ENCODE measurements at places on chromosomes 1 and 21. TPM values are rescaled to one million over a fixed set of nuclear protein-coding genes. Genes with fewer than 3 reads are reported as not detected.

DNA sequence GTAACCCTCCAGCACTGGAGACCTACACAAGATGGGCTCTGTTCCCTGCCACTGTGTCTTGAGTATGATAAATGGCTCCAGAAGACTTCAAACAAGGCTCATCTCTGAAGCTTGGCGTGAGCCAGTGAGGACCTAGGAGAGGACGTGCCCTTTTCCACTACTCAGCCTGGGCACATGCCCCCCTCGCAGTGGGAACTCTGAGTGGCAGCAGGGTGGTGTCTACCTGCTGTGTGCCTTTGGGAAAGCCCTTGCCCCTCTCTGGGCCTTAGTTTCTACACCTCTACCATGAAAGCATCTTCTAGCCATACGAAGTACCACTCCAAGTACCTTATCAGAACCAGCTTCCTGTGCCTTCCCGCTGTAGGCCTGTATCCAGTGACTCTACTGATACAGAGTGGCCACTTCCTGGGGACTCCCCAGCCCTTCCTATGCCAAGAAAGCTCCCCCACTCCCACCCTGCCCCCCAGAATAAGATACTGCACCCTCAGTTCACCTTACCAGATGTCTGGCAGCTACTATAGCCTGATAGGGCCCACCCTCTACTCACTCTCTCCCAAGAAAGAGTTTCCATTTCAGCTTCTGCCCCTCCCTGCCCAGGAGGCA lies 3.1 kb upstream of the MOB3C start:
- H3K27ac ChIP-seq: no peak overlapping the region
- H3K4me3 ChIP-seq: no peak overlapping the region
- no peaks in the 10 kb centered on the region for H3K36me3 ChIP-seq
- DNase-seq: no peak

SPRR2F gene
- 0.94 TPM for polyA plus RNA-seq

IGSF5 gene
- polyA plus RNA-seq: 0.50 TPM

- H3K4me3 ChIP-seq: no peak overlapping the region
- H3K36me3 ChIP-seq: peaks cover 51% of the 10 kb centered on the region
- no peak overlapping the region for H3K27ac ChIP-seq
- H3K4me1 ChIP-seq: peaks cover 2% of the 10 kb centered on the region
- H3K27me3 ChIP-seq: peaks cover 2% of the 10 kb centered on the region
Observed at GRCh38 chr1:110060034-110060661, 10.3 kb downstream of the ALX3 start.

DNA sequence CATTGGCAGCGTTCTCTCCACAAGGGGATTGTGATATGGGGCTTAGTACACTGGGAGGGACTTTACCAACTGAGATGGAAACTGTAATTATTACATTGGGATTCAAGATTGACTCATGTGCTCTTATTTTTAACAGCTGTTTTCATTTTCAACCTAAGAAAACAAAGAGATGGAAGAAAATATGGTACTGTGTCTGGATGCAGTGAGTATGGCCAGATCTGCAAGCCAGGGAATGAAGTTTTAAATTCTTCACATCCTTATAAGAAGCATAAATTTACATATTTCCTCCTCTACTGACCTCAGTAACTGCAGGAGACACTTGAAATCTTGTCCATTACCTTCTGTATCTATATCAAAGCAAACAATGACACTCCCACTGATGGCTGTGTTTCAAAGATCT lies 81.5 kb upstream of the EDEM3 start:
- no peak overlapping the region for H3K4me3 ChIP-seq
- H3K27me3 ChIP-seq: no peaks in the 10 kb centered on the region
- no peak for DNase-seq

- no peaks in the 10 kb centered on the region for H3K27me3 ChIP-seq
- no peaks in the 10 kb centered on the region for H3K4me1 ChIP-seq
- H3K4me3 ChIP-seq: no peak overlapping the region
- no peak for DNase-seq
Observed at GRCh38 chr1:15336866-15337265, 72.8 kb upstream of the EFHD2 start.

GRCh38 chr1:159867664-159868026 lies 5.2 kb upstream of the VSIG8 start:
- no peak overlapping the region for H3K4me3 ChIP-seq
- H3K4me1 ChIP-seq: peaks cover 34% of the 10 kb centered on the region
- DNase-seq: no peak
- H3K27me3 ChIP-seq: no peaks in the 10 kb centered on the region
- no peaks in the 10 kb centered on the region for H3K36me3 ChIP-seq

- H3K27me3 ChIP-seq: peaks cover 75% of the 10 kb centered on the region
- no peak for DNase-seq
- no peak overlapping the region for H3K27ac ChIP-seq
- H3K4me3 ChIP-seq: peak overlapping the region; percentile 32
Observed at GRCh38 chr1:1427106-1427819, 6.2 kb upstream of the ANKRD65 start.

DNA sequence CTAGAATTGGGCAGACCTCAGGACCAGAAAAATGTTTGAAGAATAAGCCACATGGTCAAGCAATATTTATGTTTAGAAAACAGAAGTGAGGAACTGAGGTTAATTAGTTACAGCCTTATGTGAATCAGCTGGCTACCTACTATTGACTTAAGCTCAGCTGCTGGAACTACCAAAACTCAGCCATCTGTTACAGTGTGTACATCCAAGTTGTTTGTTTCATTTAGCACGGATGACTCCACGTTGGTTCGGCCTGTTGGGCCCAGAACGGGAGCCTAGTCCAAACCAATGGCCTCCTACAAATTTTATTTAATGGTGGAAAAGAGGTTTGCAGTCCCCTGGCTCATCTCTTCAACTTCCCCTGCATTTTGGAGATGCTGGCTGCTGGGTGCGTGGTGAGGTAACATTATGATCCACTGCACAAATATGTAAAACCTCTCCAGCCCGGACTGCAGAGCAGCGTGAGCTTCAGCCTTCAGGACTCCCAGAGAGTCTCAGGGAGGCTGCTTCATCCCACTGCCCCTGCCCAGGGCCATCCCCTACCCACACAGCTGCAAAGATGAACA lies 143.4 kb downstream of the ZZZ3 start:
- no peak overlapping the region for H3K27ac ChIP-seq
- no peak for DNase-seq
- no peaks in the 10 kb centered on the region for H3K4me1 ChIP-seq
- H3K36me3 ChIP-seq: no peaks in the 10 kb centered on the region

DNA sequence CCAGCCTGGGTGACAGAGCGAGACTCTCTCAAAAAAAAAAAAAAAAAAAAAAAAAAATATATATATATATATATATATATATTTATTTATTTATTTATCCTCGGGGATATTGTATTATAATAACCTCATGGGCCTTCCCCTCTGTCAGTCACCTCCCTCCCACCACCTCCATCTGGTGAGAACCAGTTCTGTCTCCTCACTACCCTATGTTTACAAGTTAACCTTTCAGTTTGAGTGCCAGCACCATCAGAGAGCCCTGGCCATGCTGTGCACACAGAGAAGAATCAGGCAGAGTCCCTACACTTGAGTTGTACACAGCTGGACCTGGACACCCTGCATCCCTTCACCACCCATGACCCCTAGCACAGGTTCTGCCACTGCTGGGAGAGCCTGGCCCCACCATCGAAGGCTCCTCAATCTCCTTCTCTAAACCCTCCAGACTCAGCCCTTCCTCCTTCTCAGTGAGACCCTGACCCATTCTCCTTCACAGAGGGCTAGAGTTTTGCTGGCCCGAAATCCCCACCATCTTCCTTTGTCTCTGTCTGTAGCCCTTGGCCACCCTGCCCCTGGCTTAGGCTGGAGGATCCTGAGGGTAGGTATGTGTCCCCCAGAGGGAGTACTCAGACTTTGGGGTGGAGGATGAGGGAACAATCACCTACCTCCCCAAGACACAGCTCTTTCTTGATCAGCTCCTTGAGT lies 1.2 kb downstream of the S100A5 start:
- peak overlapping the region; percentile 87 for H3K27ac ChIP-seq
- H3K27me3 ChIP-seq: no peaks in the 10 kb centered on the region
- H3K4me1 ChIP-seq: peaks cover 54% of the 10 kb centered on the region

- no peak overlapping the region for H3K4me3 ChIP-seq
- no peak overlapping the region for H3K27ac ChIP-seq
- no peaks in the 10 kb centered on the region for H3K27me3 ChIP-seq
Observed at GRCh38 chr21:26587736-26588201, 14.7 kb upstream of the CYYR1 start.

- no peak overlapping the region for H3K4me3 ChIP-seq
- DNase-seq: no peak
- H3K4me1 ChIP-seq: no peaks in the 10 kb centered on the region
- no peaks in the 10 kb centered on the region for H3K27me3 ChIP-seq
Observed at GRCh38 chr1:95451904-95452303, 217.9 kb downstream of the RWDD3 start.

Data from thymus (tissue), 14 donors.